ENCODE measurements at places on chromosomes 11 and 22.

- no peak for DNase-seq
Measured at GRCh38 chr22:39785232-39785631, 108.3 kb downstream of the ENTHD1 start.

DNA sequence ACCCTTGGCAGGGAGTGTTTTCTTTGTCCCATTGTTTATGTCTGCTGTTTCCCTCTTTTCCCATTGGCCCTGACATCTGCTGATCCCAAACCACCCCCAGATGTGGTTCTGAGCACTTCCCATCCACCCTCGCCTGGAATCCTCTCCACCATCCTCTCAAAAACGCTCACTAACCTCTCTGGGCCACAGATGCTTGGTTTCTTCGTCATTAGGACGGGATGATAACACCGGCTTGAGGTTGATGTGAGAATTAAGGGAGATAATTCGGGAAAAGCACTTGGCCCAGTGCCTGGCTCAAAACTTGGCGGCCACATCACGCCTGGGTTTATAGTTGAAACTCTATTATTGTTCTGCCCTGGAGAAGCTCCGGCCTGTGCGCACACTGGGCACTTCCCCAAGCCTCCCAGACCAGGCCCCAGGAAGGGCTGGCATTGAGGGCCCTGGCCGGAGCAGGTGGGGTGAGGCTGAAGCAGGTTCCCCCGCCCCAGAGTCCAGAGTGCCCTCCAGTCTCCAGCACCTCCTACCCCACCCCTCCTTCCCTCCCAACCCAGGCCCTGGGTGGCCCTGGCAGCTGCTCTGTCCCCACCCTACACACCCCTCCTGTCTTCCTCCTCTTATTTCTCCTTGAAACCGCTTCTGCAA lies 63.7 kb downstream of the CYTH4 start:
- no peak for DNase-seq

- DNase-seq, result no peak
Measured at GRCh38 chr11:65047581-65048422, 6.8 kb downstream of the SAC3D1 start.

DNA sequence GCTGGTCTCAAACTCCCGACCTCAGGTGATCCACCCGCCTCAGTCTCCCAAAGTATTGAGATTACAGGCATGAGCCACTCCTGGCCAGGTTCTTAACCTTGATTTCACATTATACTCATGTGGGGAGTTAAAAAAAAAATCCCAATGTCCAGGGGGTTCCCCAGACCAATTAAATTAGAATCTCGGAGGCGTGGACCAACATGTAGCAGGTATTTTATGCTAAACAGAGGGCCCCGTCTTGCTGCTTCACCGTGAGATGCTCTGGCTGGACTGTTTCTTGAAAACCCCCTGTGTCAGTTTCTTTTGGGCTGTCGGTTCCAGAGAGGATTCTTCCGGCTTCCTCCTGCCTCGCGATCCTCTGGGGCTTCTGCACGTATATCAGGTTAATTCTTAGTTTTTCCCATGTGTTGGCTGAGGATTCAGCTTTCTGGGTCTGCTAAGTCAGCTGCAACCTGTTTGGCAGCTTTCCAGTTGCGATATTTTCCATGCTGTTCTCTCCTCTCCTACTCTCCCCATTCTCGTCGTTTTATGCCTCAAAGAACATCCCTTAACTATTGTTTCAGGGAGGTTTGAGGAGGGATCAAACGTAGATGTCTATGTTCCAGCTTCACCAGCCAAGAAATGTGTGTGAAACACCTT lies 50.6 kb upstream of the ACCSL start:
- DNase-seq, result no peak

DNA sequence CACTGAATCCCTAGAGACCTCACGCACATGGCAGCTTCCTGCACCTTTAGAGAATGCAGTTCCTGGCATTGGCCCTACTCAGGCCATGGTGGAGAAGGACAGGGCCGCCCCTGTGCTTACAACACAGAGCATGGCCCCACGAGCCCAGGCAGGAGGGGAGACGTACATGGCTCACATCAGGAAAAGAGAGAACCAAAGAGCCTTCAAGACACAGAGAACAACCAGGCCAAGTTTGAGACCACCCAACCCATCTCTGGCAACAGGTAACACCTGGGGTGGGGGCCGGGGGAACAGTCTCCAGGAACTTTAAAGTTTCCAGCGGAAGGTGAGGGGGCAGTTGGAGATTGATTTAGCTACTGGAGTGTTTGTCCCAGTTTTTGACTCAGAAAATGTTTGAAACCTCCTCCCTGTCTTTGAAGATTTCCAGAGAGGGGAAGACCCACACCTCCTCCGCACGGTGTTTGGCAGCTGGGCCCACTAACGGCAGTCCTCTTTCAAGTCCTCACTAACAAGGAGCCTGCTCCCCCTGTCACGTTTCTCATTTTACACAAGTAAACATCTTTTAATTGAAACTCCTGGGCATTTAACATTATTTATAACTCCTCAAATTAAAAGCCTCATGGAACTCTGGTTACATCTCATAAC lies 1423.8 kb downstream of the TBC1D22A start:
- no peak for DNase-seq

DNA sequence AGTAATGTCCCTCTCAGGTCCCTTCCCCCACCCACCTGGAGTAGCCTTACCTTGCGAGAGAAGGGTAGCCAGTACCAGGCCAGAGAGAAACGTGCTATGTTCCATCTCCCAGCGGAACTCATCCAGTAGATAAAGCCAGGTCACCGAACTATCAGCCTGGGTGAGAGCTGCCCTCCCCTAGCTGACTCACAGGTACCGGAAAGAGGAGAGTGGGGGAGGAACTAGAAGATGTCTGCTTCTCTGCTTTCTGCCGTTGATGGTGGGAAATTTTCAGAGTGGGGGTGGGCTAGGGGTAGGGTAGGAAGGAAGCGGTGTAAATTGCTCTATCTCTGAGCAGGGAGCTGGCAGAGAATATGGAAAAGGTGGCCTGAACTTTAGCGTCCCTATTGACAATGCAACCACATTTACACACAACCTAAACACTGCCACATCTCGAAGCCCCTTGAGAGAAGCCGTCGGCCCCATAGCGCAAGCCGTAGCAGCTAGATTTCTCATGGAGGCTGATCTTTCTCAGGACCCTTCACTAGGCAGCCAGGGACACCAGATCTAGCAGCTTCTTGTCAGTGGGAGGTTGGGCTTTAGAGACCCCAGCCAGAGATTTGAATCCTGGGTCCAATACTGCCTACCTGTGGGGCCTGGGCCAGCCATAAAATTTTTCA lies at the start of gene CD3D:
Gene CD3D (minus strand): TSS at position 203 of the 659 bp plus-strand sequence. CDS start 98 bp downstream, at position 105.
- DNase-seq, result no peak

DNA sequence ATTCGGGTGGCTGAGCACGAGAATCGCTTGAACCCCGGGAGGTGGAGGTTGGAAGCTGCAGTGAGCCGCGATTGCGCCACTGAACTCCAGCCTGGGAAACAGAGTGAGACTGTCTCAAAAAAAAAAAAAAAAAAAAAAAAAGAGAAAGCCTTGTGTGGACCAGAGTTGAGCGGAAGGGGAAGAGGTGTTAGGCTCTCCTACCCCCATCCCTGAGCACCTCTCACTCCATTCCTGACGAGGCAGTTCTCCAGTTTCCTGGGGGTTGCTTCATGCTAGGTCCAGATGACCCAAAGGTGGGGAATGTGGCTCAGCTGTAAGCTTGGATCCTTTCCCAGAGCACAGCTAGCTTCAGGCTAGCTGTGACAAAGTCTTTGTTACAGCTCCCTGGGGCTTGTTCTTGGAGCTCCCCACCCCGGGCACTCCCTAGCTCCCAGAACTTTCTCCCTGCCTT lies 8.8 kb upstream of the DNAL4 start:
- no peak for DNase-seq

- DNase-seq, result no peak
Measured at GRCh38 chr22:45784357-45785277, 113.0 kb downstream of the ATXN10 start.

DNA sequence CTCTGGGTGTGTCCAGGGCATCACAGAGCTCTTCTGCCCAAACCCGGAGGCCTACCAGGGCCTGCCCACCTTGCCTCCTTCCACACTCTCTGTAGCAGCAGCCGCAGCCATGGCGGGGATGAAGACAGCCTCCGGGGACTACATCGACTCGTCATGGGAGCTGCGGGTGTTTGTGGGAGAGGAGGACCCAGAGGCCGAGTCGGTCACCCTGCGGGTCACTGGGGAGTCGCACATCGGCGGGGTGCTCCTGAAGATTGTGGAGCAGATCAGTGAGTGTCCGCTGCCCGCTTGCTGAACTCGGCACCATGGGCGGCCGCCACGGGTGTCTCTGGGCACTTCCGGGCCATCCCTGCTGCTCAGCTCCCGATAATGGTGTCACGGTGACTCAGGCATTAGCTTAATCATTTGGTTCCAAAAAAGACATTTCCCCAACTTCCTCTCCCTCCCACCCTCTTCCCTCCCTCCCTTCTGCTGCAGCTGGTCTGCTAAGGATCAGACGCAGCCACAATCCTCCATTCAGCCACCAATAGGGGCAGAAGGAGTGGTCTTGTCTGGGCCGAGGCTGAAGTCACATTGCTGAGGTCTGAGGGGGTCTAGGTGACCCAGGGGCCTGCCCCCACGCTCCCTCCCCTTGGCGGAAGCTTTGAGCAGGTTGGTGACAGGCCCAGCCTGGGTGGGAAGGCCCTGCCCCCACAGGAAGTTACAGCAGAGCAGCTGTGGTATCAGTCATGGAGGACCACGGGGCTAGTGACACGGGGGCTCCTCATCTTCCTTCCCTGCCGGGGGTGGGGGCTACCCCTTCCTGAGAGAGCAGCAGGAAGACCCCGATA lies 950 bp downstream of the FERMT3 start:
- peak; percentile 84 for DNase-seq

DNA sequence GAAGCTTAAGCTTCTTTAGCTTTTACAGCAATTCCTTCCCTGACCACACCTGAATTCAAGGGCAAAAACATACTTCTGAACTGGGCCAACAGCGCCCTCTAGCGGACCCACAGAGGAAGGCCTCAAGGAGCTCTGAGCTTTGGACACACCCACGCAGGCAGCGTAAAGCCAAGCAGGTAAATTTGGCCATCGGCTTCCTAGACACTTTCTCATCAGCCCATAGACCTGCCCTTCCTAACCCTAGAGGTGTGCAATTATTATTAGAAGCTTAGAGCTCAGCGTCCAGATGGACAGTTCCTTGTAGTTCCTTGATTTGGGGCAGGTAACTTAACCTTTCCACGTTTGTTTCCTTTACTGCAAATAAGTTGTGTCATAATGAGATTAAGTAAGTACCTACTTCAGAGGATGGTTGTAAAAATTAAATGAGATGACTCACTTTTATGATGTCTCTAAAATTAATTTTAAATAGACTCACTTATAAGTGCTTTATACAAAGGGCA lies 25.7 kb upstream of the HMGXB4 start:
- DNase-seq, result peak; percentile 54

DNA sequence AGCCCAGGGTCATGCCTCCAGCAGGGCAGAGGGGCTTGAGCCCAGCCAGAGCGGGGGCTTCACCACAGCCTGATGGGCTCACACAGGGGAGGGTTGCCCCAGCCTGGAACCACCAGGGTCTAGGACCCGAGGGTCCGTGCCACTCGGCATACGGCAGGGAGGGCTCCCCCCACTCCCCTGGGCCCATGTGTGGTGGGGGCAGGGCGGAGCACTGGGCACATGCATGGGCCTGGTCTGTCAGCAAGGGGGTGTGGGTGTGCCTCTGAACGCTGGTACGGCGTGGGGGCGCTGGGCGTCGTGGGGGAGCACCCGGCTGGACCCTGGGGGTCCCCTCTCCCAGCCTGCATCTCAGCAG lies 29.3 kb downstream of the MOB2 start:
- no peak for DNase-seq

DNA sequence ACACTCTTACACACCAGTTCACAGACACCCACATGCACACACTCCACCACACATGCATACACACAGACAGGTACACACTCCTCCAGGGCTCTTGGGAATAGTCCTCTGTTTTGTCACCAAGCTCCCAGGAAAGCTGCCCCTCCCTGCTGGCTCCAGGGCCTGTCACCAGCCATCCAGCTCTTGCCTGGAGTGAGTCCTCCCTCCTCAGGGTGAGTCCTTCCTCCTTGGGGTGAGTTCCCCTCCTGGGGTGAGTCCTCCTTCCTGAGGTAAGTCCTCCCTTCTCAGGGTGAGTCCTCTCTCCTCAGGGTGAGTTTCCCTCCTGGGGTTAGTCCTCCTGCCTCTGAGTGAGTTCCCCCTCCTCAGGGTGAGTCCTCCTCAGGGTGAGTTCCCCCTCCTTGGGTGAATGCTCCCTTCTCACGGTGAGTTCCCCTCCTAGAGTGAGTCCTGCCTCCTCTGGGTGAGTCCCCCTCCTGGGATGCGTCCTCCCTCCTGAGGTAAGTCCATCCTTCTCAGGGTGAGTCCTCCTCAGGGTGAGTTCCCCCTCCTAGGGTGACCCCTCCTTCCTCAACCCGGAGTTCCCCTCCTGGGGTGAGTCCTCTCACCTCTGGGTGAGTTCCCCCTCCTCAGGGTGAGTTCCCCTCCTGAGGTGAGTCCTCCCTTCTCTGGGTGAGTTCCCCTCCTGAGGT lies 100.6 kb upstream of the FGF3 start:
- DNase-seq, result no peak

DNA sequence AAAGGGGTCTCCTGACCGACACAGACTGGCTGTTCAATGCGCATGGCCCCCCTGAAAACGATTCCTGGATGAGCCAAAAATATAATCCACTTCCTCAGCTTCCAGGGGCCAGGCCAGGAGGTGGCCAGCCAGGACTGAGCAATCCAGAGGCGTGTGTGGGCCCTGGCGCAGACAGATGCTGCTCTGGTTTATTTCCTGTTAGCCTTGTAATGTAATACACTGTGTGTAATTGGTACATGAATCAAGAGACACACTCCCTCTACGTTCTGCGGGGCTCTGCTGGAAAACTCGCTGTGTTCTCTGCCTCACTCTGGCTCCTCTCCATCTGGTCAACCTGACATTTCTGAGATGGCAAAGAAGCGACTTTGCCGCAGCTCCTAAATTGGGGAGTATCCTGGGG lies 26.3 kb upstream of the ISX start:
- no peak for DNase-seq

DNA sequence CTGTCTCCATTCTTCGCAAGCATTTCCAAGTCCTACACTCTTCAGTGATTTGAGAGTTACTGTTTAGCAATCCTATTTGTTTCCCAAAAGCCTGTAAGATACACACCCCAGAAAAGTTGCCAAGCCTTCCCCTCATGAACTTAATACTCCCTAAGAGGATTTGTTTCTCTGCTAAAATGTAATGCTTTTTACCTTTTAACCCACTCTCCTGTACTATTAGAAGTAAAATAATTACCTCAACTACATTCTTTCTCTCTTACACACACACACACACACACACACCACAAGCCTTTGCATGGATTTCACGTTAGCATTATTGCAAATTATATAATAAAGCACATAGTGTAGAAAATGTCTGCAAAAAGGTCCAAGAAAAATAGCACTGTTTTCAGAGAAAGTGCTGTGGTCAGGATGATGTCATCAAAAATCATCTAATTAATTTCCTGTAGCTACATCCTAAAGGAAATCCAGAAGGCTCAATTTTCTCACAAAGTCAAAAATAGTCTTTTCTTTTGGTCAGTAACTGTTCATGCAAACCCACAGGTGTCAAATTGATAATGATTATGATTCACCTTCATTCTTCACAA lies 364.1 kb upstream of the PITPNB start:
- DNase-seq, result no peak

DNA sequence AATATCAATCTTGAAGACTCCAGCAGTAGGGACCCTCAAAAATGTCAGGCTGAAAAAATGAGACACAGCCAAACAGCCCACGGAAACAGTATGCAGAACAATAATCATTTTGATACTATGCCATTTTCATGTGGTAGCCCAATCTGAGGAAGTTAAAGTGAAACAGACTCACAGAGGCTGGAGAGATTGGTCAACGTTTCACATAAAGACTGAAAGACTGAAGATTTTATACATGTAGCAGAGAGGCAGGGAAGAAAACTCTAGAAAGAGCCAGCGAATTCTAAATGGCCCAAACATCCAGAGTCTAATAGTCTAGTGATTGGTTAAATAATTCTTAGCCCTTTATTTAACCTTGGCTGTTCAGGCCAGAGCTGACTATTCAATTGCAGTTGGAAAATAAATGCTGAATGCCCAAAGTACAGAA lies 49.4 kb downstream of the MAML2 start:
- DNase-seq, result peak; percentile 7

All from GM18507 (cell line).